ENCODE measurements at places on chromosomes 12 and 14. TPM values are rescaled to one million over a fixed set of nuclear protein-coding genes. Genes with fewer than 3 reads are reported as not detected.

The TBC1D30 gene
- 29.4 TPM for total RNA-seq

The ACOT6 gene
- not detected for total RNA-seq

DNA sequence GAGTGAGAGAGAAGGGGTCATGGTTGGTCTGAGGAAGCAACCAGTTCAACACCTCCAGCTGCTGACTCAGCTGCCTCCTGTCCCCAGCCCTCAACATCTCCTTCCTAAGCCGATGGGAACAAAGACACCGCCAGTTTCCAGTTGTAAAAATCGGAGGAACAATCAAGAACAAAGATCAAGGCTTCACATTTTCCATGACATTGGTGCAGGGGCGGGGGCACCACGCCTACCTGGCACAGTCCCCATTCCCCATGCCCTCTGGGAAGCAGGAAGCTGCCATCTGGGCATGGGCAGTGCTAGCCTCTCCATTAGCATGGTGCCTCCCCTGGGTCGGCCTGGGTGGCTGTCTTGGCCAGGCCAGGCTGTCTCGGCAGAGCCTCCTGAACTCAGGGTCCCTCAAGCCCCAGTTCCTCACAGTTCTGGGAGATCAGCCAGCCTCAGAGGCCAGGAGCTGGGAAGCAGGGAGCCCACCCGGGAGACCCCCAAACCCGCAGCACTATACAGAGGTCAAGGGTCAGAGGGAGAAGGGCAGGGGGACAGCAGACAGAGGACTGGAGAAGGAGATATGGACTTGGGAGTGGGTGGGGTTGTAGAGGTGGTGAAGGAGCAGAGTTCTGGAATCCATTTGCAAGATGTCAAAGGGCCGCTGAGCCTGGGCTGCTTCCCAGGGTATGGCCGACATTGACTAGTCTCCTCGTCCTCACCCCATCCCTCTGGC lies 19.6 kb upstream of the TMEM106C start:
- DNase-seq: no peak

- no peak for DNase-seq
These were observed 47.2 kb upstream of the JDP2 start for GRCh38 chr14:75380656-75381055.

All from Calu3 (cell line).